NCI-H69 (cell line): ENCODE measurements at places on chromosomes 5 and 9.

DNA sequence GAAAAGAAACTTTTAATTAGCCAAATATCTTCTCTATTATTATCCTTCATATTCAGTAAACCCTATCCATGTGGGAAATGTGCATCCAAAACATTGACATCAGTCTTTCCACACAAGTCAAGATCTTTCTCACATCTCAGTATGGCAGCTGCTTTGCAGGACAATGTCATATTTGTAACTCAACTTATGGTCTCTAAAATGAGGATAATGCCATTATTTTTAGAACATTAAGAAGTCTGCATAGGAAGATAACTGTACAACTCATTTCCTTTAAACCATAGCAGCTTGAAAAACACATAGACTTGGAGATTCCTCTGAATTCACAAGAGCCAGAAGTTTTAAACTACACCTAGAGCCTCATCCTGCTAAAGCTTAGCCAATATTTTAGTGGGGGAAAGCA lies 43.7 kb downstream of the MCTP1 start:
- no peak for DNase-seq

DNA sequence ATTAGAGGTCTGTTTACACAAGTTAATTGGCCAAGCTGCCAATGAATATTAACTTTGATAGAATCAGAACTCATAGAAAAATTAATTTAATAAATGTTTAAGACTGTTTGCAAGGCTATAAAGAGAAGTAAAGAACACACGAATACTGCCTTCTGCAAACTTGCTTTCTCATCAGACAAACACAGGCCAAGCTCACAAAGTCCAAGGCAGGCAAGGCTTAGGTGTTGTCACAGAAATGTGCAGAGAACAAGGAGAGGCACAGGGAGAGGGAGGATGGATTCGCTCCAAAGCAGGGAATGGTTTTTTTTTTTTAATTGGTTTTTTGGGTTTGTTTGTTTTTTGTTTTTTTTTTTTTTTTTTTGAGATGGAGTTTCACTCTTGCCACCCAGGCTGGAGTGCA lies 43.4 kb downstream of the RETREG1 start:
- DNase-seq, result peak; percentile 89

DNA sequence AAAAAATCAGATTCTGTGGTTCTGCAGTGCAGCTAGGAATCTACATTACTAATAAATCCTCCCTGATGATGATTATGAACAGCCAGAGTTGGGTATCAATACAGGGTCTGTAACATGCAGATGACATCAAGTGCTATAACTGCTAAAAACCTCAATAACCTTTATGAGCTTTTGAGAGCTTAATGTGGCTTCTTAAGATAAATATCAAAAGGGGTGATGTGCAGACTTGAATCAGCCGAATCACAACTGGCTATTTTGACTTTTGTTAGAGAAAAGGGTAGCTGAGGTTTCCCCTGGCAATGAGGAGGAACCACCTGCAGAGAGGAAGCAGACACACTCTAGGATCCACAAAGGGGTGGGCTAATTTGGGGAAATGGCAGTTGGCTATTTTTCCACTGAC lies 30.2 kb downstream of the CAPSL start:
- DNase-seq, result peak; percentile 19

- no peak for DNase-seq
Observed at GRCh38 chr5:121862801-121863200, 11.1 kb downstream of the FTMT start.

DNA sequence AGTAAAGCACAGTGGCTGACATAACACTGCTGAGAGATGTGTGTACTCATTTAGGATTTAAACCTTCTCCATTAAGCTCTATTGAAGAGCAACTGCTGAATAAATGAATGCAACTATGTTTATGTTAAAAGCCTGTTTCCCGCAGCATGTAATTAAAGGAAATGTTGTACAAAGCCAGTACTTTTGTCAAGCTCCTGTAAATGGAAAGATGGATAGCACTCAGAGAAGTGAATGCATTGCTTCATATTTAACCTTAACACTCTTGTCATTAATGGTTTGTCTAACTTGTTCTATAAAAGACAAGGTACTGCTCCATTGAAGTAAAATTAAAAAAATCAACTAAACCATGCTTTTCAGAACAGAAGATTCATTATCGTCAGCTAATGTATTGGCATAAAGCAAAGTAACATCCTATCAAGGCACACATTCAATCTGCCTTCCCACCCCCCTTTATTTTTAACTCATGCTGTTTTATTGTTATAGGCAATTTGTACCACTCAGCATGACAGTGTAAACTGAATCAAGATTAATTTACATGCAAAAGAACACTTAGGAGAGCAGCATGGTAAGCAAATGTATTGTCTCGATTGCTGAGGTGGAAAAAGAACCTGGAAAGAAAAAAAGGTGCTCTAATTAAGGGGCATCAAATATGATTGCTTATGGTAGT lies 240.9 kb upstream of the TBCA start:
- peak; percentile 100 for DNase-seq

GRCh38 chr5:144267961-144268513 lies 97.4 kb downstream of the KCTD16 start:
- DNase-seq, result peak; percentile 64

DNA sequence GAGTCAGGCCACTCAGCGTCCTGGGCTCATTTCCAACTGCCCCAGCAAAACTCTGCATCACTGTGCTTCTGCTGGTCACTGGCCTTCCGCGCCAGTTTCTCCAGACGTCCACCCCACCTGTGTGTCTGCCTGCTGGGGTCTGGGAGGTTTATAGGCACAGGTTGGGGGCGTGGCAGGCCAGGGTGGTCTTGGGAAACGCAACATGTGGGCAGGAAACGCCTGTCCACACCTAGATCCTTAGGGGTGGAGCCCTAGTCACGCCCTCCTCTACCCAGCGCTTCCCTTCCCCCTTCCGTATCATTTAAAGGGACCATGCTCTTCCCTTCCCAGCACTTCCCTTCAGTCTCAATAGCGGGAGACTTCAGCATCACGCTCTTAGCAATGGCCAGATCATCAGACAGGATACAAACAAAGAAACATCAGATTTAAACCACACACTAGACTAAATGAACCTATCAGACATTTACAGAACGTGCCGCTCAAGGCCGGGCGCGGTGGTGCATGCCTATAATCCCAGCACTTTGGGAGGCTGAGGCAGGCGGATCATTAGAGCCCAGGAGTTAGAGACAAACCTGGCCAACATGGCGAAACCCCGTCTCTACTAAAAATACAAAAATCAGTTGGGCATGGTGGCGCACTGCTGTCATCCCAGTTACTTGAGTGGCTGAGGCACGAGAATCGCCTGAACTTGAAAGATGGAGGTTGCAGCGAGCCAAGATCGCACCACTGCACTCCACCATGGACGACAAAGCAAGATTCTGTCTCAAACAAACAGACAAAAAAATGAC lies 11.8 kb upstream of the BTNL9 start:
- DNase-seq, result no peak
